ENCODE measurements at places on chromosomes 4 and X.

DNA sequence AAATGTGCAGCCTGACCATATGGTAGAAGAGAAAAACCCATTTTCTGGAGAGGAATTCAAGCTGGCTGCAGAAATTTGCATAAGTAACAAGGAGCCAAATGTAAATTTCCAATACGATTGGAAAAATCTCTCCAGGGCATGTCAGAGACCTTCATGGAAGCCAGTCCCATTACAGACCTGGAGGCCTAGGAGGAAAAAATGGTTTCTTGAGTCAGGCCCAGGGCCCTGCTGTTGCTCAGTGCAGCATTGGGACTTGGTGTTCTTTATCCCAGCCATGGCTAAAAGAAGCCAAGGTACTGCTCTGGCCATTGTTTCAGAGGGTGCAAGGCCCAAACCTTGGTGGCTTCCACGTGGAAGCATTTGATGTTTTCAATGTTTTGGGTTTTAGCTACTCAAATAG lies 70.6 kb downstream of the MAGEC2 start:
- no peak for DNase-seq

DNA sequence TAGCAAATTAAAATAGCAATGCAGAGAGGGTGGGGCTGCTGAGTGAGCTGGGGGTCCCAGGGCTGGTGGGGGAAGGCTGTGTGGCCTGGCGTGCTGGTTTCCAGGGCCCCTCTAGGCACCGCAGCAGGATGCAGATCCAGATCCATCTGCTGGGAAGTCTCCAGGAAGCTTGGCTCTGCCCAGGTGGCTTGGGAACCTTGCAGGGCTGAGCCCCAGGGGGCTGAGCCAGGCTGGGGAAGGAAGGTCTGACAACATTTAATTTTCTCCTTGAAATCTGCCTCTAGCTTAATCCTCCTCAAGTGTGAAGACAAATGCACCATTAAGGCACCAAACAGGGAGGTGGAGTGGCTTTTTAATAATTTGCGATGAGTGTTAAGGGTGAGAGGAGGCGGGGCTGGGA lies 31.7 kb downstream of the SORCS2 start:
- DNase-seq = no peak

GRCh38 chr4:150934022-150934421 lies 81.1 kb downstream of the LRBA start:
- DNase-seq = no peak

DNA sequence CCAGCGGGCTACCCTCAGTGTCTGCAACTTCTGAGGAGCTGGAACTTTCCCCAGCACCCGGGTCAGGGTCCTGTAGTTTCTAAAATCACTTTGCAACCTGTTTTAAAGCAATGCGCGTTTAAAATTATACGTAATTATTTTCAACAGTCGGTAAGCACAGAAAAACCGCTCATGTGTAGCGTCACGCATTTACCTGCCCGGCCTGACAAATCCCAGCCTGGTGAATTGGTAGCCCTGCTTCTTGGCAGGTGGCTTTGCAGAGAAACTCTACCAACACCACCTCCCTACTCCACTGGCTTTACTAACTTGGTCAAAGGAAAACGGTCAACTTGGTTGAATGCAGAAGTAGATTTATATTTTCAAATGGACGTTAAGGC lies 640 bp downstream of the BANK1 start:
- no peak for DNase-seq

DNA sequence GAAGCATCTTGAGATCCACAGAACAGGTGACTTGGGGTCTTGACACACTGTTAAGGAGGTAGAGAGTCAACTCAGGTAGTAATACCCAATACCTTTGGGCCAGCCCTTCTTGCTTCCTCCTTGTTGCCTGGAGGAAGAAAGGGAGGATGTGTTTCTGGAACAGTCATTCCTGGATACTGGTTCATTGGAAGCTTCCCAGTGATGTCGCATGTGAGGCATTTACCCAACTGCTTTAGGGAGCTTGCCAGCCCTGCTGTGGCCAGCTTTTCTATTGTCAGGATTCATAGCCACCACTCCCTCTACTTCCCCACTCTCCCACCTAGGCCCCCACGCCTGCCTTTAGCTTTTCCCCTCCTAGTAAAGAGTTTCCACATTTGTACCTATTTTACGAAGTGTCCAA lies 310.3 kb upstream of the PRPS2 start:
- no peak for DNase-seq

DNA sequence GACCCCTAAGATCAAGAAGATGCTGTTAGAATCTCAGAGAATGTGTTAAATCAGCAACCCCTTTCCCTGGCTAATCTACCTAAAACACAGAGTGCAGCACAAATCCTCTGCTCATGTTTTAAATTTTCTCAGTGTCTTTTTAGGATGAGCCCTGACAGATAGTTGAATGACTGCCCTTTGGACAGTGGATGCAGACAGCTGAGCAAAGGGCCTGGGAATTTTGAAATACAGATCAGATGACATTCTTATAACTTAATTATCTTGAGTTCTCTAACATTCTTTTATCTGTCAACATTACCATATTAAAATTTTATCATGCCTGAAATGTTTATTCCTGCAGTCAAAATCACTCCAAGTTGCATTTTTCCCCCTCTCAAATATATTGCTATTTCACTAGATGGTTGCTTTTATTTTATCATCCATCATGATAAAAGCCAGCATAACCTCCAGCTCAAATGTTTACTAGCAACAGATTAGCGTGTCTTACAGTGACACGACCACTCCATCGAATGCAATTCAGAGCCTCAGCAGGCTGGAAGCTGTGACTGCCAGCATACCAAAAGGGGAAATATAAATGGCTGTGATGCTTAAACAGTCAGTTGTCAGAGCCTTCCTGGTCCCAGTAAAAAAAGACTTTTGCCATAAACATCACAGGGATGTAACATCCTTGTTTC lies 22.8 kb upstream of the ARHGAP24 start:
- no peak for DNase-seq

DNA sequence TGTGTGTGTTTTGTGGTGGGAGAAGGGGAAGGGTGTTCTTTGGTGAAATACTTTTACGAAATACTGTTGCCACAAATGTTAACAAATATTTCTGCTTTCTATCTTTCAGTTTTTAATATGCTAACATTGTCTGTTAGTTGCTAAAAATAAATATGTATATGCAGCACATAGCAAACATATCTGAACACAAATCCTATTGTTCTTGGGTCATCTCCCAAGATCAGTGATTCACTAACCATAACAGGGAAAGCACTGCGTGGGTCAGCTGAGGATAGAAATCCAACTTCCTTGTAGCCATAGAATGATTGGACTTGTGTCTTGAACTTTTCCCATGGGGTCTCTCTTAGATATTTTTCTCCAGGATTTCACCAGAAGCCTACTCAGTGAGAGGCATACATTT lies 250.3 kb upstream of the FAM47A start:
- DNase-seq = no peak

GRCh38 chr4:127759228-127759820 lies 22.8 kb upstream of the HSPA4L start:
- DNase-seq = no peak

GRCh38 chr4:17599826-17600225 lies 14.6 kb upstream of the MED28 start:
- DNase-seq = no peak

DNA sequence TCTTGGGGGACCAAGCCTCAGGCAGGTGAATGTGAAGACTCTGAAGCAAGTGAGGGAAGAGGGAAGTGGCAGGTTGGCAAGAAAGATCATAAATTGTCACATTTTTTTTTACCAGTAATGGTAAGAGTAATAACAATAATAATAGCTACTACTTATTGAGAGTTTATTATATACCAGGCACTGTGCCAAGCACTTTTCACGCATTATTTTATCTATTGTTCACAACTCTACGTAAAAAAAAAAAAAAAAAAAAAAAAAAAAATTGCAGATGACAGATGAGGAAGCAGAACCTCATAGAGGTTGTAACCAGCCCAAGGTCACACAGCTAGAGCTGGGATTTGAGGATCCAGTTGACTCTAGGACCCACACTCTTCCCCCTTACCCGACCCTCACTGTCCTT lies 40.9 kb downstream of the TSC22D3 start:
- no peak for DNase-seq

GRCh38 chr4:113741956-113742355 lies 19.6 kb downstream of the CAMK2D start:
- no peak for DNase-seq

DNA sequence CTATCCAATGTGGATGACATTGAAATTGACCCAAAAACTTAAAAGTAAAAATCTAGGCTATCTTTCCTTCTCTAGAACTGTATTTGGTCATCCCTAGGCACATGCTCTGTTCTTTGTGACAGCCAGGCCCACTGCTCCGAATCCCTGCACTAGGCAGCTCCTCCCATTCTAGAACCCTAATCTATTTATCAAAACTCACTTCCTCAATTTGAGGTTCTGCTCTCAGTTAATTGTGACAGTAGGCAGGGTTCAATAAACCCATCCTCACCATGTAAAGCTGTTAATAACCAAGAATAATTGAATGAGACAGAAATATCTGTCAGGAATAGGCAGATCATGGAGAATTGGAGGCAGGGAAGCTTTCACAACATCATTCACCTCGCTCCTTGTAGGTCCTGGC lies 51.9 kb upstream of the IRF2 start:
- DNase-seq = no peak

- DNase-seq = no peak
Measured at GRCh38 chrX:132954323-132954722, 4.1 kb downstream of the HS6ST2 start.
